ENCODE measurements at places on chromosomes 6 and 20.

GRCh38 chr6:11769811-11770545 lies 8.6 kb downstream of the ADTRP start:
- DNase-seq, result no peak

DNA sequence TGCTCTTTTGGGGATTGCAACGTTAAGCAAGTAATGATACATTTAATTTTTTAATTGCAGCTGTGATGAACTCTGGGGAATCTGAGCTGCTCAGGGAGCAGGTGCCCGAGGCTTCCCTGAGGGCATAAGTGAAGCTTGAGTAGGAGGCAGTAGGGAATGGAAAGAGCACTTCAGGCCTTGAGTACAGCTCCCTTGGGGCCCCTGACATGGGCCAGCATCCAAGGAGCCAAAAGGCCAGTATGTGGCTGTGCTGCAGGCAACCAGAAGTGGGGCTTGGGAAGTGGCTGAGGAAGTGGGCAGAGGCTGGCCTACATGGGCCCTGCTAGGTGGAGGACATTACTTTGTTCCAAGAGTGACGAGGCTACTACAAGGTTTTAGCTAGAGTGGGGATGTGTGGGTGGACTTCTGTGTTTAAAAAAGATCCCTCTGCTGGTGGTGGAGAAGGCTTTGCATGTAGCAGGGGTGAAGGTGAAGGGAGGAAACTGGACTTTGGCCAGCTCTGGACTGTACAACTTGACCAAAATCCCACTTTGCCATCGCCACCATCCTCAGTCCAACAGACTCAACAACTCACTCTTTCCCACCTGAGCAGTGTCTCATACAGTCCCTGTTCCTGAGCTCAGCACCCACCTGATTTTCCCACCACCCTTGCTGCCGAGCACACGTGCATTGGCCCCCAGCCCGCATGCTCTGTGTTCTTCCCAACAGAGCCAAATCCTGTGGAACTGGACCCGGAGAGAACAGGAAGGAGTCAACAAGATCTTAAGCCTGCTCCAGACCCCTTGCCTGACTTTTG lies 10.9 kb upstream of the ZNF831 start:
- DNase-seq, result no peak

GRCh38 chr6:33483678-33484077 lies 29.3 kb downstream of the ZBTB9 start:
- DNase-seq, result no peak

DNA sequence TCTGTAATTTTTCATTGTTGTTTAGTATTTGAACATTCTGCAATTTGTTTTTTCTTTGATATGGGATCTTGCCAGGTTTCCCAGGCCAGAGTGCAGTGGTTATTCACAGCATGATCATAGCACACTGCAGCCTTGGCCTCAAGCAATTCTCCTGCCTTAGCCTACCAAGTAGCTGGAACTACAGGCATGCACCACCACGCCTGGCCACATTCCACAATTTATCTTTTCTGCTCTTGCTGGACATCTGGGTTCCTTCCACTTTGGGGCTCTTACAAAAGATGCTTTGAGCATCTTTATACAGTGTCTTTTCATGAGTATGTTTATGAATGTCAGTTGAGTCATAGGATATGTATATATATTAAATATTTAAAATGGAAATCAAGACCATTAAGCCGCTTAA lies 42.0 kb downstream of the PGM3 start:
- DNase-seq, result no peak

- no peak for DNase-seq
Measured at GRCh38 chr20:50821257-50821921, 26.5 kb downstream of the BCAS4 start.

DNA sequence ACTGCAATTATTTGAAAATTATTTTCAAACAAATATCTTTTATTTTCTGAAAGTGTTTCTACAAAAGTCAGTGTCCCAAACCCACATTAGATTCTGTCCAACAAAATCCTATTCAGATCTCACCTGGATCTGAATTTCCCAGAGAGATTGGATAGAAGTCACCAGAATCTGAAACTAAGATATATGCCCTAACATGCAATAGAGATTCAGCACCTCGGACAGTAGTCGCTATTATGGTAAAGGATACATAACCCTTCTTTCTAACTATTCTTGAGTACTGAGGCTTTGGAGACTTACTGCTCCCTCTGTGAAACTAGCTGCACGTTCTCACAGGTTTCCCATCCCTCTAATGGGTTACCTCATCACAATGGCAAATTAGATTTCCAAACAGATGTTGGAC lies 151.4 kb downstream of the ID4 start:
- DNase-seq, result no peak

DNA sequence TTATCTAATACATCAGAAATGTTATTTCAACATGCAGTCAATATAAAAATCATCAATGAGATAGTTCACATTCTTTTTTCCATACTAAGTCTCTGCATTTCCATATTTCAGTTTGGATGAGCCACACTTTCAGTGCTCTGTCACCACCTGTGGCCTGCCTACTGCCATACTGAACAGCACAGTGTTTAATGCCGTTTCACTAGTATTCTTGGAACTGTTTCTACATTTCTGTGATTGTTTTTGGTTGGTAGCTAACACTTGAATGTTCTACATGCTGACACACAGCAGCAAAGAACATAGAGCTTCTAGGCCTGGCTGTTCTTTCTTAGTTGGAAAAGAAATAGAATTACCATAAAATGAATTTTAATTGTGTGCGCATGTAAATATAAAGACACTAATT lies 61.4 kb upstream of the KIF25 start:
- no peak for DNase-seq

DNA sequence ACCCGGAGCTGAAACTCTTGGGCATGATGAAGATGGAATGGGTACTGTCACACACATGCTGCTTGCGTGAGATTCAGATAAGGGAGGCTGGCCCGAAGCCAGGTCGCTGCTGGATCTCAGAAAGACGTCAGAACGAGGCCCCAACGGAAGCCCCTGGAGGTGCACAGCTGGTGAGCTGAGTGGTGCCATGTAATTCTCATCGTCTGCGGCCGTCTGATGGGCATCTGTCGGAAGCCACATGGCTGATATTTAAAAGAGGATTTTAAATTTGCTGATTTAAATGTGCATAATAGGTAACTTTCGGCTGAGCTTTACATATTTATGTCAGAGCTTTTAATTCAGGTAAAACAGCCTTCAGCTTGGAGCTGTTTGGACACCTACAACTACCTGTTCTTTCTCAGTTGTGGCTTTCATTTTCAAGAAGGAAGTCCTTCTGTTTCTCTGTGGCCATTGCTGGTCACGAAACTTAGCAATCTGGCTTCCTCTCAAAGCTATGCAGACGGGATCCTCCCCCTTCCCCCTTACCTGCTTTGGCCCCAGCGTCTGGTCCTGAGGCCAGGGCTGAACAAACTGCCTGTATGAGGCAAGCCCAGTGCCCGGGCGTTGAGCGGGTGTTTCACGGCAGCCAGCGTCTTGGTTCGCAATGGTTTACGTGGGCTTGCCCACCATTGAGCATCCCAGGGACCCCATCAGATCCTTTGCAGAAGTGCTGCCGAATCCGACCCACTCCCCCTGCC lies 9.2 kb downstream of the SLCO4A1 start:
- DNase-seq, result no peak

GRCh38 chr20:18496042-18496441 lies 983 bp downstream of the RBBP9 start:
- DNase-seq, result no peak

- DNase-seq, result no peak
Measured at GRCh38 chr6:54138795-54139194, 27.6 kb downstream of the MLIP start.

GRCh38 chr20:41178904-41179432 lies 41.6 kb downstream of the PLCG1 start:
- DNase-seq, result no peak

- no peak for DNase-seq
Measured at GRCh38 chr6:10101551-10102252, 313.2 kb downstream of the TFAP2A start.

DNA sequence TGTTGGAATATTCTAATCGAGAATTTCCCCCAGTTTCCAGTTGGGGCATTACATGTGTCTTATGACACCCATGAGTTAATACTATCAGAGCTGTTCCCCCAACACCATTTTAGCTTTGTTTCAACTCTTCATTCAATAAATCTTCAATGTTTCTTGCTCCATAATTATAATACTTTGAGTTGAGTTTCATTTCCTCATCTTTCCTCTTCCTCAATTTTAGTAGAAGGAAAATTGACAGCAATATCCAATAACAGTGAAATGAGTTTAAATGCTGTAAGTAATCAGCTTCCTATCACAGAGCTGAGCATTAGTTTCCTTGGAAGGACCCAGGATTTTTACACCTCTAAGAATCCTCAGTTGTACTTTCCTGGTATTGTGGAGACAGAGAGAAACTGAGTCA lies 1.0 kb upstream of the STMND1 start:
- no peak for DNase-seq

DNA sequence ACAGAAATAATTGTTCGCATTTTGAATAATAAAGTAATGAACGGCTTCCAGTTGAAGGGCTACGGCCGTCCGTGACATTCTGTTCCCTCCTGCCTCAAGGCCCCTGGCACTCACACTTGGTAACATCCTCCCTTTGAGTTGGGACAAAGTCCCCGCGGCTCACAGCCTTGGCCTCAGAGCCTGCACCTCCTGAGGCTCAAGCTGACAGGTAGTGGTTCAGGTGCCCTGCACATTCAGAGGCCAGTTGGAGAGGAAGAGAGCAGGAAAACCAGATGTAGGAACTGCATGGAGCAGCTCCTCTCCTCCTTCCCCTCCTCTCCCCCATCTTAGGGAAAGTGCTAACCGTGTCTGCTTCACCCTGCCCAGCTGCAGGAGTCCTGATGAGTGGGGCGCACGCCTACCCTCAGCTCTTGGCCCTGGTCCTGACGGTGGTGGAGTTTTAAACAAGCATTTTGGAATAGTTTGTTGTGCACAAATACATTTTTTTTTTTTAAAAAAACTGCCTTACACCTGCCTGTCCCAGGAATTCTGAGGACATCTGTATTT lies 393.1 kb downstream of the SMOC2 start:
- DNase-seq, result no peak

- DNase-seq, result no peak
Measured at GRCh38 chr6:16533721-16534136, 227.5 kb downstream of the ATXN1 start.

All from iPS DF 19.7 (cell line).